ENCODE measurements at places on chromosomes 4 and X.

DNA sequence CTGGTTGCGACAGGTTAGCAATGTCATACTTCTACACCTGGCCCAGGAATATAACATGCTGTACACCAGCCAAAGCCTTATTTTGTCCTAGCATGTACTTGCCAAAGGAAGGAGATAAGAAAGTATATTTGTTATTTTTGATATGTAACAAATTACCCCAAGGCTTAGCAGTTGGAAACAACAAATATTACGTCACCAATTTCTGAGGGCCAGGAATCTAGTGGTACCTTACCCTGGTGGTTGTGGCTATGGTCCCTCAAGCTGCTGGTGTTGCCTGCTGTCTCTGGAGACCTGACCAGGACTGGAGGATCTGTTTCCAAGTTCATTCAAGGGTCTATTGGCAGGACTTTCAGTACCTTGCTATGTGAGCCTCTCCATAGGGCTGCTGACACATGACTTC, 135.5 kb upstream of the BANK1 start:
- DNase-seq: no peak

DNA sequence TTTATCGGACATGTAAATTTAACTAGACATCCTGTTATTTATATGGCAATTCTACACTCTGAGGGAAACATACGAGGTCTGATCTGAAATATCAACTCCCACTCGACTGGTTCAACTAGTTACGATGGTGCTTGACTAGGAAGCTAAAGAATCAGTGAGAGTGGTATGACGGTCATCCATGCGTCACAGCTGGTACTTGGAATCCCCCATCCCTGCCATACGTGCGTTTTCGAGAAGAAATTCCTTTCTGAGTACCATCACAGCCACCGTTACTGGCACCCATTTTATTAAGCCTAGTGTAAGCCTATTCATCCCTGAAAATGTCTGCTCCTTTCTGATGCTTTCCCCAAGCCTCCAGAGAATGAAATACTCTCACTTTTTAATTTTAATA, 695 bp upstream of the PIGA start:
- DNase-seq: no peak

DNA sequence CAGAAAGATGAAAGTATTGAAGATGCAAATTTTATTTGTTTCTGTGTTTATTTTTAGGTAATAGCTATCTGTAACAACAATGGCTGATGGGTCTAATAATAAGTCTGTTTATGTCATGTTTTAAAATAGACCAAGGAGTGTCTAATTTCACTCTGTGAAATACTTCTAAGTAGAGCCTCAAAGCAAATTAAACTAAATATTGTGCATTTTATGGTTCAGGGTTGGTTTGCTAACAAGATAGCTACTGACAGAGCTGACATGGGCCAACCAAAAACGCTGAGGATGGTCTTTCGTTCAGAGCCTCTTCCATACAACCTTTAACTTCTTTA, 437.6 kb upstream of the CTSO start:
- no peak for DNase-seq

DNA sequence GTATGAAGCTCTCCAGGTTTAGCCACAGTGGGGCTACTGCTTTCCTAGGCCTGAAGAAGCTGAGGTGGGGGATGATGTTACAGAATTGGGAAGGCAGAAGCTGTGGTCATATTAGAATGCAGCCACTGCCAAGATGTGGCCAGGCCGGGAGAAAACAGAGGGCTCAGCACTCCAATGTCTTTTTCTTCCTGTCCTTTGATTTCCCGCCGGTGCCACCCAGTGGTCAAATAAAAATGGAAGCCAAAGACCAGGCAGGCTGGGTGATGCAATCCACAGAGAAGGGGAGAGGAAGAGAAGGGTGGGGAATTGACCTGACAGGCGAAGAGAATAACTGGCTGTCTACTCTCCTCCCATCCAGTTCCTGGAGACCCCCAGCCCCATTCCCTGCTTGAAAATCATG, 94.9 kb upstream of the SHISA3 start:
- DNase-seq: no peak

DNA sequence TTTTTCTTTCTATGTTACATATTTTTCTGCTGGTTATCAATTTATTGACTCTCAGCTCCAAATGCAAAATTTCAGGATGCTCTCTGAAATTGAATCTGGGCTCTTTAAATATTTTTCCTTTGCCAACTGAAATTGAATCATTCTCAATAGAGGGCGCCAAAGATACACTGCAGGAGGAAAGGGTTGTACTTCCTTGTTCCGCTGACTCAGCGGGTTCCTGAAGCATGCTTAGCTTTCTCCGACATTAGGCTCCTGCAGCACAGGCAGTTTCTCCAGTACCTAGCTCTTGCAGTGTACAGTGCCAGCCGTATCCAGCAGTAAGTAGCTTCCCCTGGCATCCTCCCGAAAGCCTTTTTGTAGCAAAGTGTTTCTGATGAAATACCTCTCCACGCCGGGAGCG, 28.8 kb upstream of the CFAP47 start:
- no peak for DNase-seq

DNA sequence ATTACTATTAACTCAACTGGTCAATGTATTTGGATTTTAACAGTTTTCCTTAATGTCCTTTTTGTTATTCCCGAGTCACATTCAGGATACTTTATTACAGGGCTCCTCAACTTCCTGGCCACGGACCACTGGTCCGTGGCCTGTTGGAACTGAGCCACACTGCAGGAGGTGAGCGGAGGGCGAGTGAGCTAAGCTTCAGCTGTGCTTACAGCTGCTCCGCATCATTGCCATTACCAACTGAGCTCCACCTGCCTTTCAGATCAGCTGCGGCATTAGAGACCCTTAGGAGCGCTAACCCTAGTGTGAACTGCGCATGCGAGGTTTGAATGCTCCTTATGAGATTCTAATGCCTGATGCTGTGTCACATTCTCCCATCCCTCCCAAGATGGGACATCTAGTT, 591.7 kb downstream of the CCSER1 start:
- DNase-seq: no peak

- no peak for DNase-seq
Measured at GRCh38 chrX:54695816-54696487, 102.1 kb downstream of the ITIH6 start.

- DNase-seq: no peak
Measured at GRCh38 chr4:144734522-144734921, 88.6 kb downstream of the HHIP start.

- no peak for DNase-seq
Measured at GRCh38 chrX:121496966-121497365, 449.6 kb downstream of the GLUD2 start.

DNA sequence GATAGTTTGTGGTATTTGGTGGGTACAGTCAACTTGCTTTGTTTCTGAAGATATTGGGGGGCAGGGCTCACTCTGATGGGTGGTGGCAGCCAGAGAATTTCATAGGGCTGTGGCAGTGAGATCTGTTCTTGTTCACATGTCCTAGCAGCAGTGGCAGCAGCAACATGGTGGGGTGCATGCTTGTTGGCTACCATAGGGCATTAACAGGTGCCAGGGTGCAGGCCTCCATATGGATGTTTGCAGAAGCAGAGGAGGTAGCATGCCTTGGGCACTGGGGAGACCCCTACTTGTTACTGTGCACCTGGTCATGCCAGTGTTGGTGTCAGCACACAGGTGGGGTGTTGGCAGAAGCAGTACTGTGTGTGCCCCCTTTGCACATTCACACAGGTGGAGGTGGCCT, 96.3 kb upstream of the ZC4H2 start:
- no peak for DNase-seq

DNA sequence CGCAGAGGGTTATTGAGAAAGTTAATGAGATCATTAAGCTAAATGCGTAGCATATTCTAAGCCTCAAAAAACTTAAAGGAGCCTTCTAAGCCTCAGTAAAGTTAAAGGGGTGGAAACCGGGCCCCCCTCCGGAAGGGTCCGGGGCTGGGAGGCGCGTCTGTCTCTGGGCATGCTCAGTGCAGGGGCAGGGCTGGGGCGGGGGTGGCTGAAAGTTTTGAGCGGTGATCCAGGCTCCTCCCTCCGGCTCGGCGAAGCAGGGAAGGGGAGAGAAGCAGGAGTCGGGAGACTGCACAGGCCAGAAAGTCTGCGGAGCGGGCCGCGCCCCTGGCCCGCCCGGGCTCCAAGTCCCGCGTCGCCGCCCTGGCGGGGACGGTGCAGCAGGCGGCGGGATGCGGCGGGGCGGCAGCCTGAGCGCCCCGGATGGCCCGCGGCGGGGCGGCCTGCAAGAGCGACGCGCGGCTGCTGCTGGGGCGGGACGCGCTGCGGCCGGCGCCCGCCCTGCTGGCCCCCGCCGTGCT, at the start of gene EVC:
Gene EVC (plus strand): TSS at position 241 of the 518 bp plus-strand sequence. CDS start 180 bp downstream, at position 421.
- DNase-seq: no peak

DNA sequence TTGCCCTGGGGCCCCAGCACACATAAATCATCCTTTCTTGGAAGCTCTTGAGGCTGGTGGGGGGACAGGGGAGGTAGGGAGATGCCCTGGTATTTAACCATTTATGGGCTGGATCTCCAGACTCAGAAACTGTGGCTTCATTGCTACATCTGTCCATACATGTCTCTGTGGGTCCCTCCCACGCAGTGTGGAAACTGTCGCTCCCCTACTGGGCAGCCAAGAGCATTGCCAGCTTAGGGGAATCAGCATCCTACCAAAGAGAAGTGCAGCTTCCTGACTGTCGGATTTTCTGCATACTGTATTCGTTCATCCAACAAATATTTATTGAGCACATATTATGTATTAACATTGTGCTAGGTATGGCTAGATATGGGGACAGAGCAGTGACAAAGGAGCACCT, 3.7 kb downstream of the GRIPAP1 start:
- no peak for DNase-seq

- no peak for DNase-seq
Measured at GRCh38 chr4:45082101-45082500, 355.7 kb upstream of the GNPDA2 start.

GRCh38 chr4:153207027-153207426, 2.8 kb downstream of the TRIM2 start:
- DNase-seq: no peak

- DNase-seq: no peak
Measured at GRCh38 chr4:101858641-101859040, 68.1 kb downstream of the BANK1 start.

DNA sequence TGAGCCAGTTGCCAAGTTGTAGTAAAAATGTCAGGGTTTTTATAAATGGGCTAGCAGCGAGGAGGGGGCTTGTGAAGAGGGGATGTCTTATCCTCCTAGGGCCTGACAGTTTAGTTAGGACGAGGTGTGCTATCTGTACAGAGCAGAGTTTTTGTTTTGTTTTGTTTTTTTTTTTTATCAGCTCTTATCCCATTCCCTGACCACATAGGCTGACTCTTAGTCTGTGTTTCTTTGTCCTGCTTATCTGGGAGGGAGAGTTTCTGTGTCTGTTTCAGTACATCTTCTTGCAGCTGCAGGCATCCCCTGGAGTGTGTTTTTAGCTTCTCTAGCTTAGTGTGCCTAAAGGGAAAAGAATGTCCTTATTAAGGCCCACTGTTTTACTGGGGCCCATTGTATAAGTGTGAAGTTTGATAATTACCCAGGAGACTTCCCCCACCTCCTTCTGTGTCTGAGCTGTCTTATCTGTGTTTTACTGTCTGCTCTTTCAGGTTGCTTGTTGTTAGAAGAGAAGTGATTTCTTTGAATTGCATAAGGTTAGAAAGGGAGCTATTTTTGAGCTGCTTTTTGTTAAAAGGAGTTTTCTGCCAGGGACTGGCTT, 32.0 kb downstream of the PAGE2 start:
- DNase-seq: no peak

DNA sequence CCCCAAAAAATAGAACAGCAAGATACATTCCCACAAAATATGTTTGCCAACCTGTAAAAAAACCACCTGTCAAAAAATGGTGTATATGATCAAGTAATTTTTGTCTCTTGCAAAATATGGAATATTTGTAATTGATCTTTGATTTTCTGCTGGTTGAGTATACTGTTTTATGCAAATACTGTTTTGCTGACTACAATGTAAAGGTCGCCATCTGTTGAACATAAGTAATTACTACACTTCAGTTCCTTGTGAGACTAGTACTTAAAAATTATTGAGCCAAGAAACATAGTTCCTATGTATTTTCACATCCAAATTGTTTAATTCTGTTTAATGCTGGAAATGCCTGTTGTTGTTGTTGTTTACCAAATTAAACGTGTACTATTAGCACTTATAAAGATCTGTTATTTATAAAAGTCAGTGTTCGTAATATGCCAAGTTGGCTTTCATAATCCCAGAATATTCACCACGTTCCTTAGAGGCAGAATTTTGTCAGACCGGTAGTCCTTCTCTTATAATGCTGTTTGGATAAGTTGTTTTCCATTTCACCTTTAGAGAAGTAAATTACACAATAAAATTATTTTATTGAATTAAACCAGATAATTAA, 144.2 kb downstream of the PDLIM5 start:
- DNase-seq: no peak

DNA sequence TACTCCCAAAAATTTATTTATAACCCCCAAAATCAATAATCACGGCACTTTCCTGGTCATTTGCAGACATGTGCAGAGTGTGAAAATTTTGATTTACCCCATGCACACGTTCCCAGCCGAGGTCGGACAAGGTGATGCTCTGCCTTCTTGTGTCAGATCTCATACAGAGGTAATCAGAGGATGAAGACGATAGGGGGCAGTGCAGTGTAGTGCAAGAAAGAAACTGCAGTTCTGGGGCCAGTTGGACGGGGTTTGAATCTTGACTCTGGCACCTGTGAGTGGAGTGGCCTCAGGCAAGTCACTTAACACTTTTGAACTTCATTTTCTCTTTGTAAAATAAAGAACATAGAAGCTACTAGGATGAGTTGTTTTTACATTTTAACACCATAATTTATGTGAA, 88.4 kb downstream of the FRMPD3 start:
- no peak for DNase-seq

DNA sequence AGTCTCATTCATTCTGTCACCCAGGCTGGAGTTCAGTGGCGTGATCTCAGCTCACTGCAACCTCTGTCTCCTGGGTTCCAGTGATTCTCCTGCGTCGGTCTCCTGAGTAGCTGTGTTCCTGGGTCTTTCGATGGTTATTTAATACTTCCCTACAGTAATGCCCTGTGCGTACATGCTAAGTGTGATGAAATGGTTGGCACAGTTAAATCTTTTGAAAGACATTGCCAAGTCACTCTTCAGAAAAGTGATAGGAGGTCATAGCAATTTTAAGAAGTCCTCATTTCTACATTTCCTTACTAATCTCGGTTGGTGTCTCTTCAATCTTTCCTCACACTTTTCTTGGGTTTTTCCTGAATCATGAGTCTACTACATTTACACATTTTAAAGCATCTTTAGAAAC, 14.4 kb downstream of the HTT-AS start:
- DNase-seq: no peak

DNA sequence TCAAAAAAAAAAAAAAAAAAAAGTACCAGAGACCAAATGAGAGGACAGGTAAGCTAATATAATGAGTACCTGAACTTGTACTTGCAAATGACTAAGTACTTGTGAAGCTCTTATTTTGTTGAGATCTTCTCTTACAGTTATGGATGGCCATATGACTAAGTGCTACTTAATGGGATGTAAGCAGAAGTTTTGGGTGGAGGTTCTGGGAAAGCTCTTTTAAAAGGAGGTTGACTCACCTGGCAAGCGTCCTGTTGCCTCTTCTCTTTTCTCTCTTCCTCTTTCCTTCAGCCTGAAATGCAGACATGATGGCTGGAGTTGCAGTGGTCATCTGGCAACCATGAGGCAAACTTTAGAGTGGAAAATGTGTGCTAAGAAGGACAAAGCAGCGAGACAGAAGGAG, 36.9 kb upstream of the MED14 start:
- DNase-seq: no peak

GRCh38 chr4:91298824-91299223, 1004.9 kb upstream of the GRID2 start:
- no peak for DNase-seq

GRCh38 chr4:172686021-172686420, 482.6 kb upstream of the GALNT7 start:
- no peak for DNase-seq

All from activated gamma-delta T cell treated with anti-CD3 and anti-CD28 coated beads, Interleukin-2, amount 50 U/mL, for 16 hours (primary cell).